ENCODE measurements at places on chromosomes 2 and 18. TPM values are rescaled to one million over a fixed set of nuclear protein-coding genes. Genes with fewer than 3 reads are reported as not detected.

Gene SF3B1
- total RNA-seq = 289 TPM

DNA sequence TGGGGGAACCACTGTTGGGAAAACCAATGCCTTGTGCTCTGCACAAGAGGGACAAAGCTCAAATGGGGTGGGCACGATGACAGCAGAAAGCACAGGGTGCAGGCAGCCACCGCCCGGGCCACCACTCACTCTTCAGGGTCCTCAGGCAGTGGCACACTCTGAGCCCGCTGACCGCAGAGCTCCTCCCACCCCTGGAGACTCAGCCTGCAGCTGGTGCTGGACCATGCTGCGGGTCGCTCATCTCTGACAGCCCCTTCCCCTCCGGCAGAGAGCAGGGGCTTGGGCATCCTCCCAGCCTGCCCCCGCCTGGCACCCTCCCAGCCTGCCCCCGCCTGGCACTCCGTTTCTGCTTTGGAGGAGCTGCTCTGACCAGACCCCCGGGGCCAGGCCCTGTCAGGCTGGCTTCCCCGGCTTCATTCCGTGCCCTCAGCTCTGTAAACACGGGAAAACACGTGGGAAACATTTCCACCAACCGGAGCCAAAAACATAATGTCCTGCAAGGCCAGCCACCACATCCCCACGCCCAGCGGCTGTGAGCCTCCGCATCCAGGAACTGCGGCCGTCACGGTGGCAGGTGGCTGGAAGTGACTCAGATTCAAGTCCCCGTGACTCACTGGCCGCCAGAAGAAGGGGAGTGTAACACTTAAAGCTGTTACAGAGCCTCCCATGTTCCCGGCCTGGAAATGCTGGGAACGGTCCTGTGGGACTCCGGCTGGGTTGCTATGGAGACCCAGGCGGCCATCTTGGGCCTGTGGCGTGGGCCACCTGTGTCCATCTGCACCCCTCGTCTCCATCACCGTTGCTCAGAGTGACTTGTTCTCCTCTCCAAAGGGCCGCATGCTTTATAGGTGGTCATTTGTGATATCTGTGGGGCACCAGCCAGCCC is 6.8 kb upstream of the SNED1 start:
- H3K4me1 ChIP-seq = no peaks in the 10 kb centered on the region
- no peak for DNase-seq
- H3K27ac ChIP-seq = no peak overlapping the region
- H3K36me3 ChIP-seq = no peaks in the 10 kb centered on the region

Gene EIF2AK2
- 30.8 TPM for total RNA-seq

- H3K4me1 ChIP-seq = no peaks in the 10 kb centered on the region
- no peak for DNase-seq
- no peaks in the 10 kb centered on the region for H3K27me3 ChIP-seq
- H3K27ac ChIP-seq = no peak overlapping the region
- H3K4me3 ChIP-seq = no peak overlapping the region
These were observed 95.5 kb upstream of the ATP8B1 start for GRCh38 chr18:57898506-57899124.

DNA sequence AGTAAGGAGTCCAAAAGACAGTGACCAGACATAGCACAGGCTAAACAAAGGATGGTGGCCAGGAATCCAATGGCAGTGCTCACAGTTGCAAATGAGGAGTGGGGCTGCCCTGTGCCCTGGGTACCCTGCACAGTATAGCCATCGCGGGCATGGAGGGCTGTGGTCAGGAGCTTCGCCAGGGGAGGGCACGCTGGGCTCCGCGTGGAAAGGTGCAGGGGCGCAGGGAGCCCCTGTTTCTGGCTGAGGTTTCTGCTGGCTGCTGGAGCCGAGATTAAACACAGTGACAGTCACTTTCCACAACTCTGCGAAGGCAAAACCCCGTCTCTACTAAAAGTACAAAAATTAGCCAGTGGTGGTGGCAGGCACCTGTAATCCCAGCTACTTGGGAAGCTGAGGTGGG is 194.7 kb downstream of the GALR1 start:
- no peaks in the 10 kb centered on the region for H3K36me3 ChIP-seq
- DNase-seq = no peak
- no peaks in the 10 kb centered on the region for H3K4me1 ChIP-seq
- peaks cover 2% of the 10 kb centered on the region for H3K27me3 ChIP-seq
- no peak overlapping the region for H3K27ac ChIP-seq
- H3K4me3 ChIP-seq = no peak overlapping the region

Gene PAX8
- 0.76 TPM for total RNA-seq

DNA sequence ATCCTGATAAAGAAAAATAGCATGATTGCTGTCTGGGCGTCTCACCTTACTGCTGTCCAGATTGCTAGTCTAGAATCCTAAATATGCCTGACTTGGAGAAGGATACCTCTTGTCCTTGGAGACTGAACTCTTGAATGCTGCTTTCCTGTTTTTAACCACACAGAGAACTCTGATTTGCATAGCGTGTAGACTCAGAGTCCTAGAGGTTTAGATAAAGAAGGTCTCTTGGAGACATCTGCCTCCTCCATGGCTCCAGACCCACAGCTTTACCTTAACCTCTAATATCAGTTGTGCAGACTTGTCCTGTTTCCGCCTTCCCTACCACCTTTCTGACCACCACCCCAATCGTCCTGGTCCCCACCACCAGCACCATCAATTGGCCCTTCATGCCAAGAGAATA is 292.6 kb upstream of the CYRIA start:
- H3K27me3 ChIP-seq = no peaks in the 10 kb centered on the region
- no peak for DNase-seq
- no peaks in the 10 kb centered on the region for H3K4me1 ChIP-seq
- no peaks in the 10 kb centered on the region for H3K36me3 ChIP-seq

- no peaks in the 10 kb centered on the region for H3K36me3 ChIP-seq
- no peak overlapping the region for H3K4me3 ChIP-seq
- no peak overlapping the region for H3K27ac ChIP-seq
- DNase-seq = peak; percentile 47
These were observed 90.5 kb downstream of the NDUFA10 start for GRCh38 chr2:239934571-239935171.

DNA sequence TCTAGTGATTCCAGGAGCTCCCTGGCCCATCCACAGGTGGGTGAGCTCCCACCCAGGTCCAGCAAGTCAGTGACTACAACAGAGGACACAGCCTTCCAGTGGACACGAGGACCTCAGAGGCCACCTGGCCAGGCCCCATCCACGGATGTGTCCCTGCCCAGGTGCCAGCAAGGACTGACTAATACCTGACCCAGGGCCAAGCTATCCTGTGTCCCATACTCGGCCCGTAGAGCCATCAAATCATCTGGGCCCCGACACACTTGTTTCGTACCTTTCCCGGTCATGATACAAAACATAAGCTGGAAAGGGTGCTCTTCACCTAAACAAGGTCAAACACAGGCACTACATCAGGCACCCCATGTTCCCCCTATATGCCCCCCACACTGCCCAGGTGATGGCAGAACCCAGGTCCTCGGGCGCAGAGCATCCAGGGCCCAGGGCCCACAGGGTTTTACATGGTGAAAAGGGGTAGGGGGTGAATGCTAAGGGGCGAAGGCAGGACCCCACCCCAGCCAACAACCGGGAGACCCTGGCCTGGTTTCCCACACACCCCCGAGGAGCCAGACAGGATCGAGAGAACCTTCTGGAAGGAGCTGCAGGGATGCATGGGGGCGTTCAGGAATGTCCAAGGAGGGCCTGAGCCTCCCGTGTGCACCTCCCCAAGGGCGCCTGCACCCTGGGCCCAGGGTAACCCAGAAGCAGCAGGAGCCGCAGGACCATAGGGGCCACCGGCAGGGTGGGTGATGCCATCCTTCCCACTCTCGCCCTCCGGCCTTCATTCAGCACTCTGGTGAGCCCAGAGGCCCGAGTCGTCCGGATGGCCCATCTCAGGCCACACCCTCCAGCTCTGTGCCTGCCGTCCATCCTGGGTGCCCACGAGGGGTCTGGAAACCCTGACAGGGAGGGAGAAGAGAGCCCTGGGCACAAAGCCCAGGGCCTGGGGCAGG is 94.3 kb downstream of the HDAC4 start:
- H3K4me1 ChIP-seq = peaks cover 29% of the 10 kb centered on the region
- no peak overlapping the region for H3K4me3 ChIP-seq
- no peak for DNase-seq
- no peaks in the 10 kb centered on the region for H3K27me3 ChIP-seq

Gene MEP1B
- total RNA-seq = not detected

Gene DPYSL5
- total RNA-seq = not detected

Gene PDE1A
- not detected for total RNA-seq

DNA sequence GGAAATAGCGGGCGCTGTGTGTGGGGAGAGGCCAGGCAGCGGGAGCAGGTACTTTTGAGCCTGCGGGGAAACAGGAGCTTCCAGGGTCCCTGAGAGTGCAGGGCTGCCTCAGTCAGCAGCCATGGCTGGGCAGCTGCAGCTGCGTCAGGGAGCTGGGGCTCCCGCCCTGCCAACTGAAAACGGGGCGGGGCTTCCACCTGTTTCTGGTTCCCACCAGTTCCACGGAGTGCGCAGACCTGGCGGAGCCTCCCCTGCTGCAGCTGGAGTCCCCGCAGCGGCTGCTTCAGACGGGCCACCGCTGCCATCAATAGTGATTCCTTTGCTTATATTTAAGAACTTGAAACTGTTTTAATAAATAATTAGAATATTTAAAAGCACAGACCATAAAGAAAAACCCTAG is 30.6 kb upstream of the RPRM start:
- H3K27me3 ChIP-seq = no peaks in the 10 kb centered on the region
- no peaks in the 10 kb centered on the region for H3K36me3 ChIP-seq
- DNase-seq = no peak
- H3K4me3 ChIP-seq = no peak overlapping the region
- no peak overlapping the region for H3K27ac ChIP-seq

DNA sequence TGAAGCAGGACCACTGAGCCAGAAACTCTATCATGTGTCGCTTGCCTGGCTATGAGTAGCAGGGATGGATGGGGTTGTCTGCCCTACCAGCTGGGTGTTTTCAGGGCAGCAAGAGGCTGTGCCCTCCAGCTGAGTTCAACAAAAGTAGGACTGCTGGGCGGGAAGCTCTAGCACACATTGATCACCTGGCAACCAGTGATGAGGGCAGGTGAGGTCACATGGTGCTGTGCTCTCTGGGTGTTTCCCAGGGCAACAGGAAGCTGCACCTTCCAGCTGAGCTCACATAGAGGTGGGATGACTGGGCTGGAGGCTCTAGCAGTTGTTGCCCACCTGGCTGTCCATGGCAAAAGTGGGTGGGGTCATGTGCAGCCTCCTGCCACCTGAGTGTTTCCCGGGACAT is 487.3 kb upstream of the VWC2L start:
- H3K27me3 ChIP-seq = no peaks in the 10 kb centered on the region
- H3K27ac ChIP-seq = no peak overlapping the region
- H3K4me3 ChIP-seq = no peak overlapping the region
- no peaks in the 10 kb centered on the region for H3K36me3 ChIP-seq

Gene SULT1C4
- total RNA-seq = not detected

DNA sequence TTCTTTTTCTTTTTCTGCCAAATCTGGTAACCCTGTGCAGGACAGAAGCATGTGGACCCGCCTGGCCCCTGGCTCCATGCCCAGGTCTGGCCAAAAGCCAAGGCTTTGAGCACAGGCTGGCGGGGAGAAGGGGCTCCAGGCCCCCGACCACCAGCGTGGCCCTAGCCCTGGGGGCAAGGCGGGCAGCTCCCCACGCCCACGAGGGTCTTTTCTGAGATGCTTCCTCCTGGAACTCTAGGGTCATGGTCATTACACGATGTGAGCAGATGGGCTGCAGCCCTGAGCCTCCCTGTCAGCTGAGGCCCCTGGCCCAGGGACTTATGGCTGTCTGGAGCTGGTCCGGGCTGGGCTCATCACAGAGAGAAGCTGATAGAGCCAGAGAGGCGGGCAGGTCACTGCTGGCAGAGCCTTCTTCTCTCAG is 5.7 kb upstream of the OTOS start:
- H3K4me1 ChIP-seq = peaks cover 2% of the 10 kb centered on the region
- H3K36me3 ChIP-seq = no peaks in the 10 kb centered on the region
- H3K27me3 ChIP-seq = no peaks in the 10 kb centered on the region
- no peak for DNase-seq

Gene CDH2
- 0.07 TPM for total RNA-seq

GRCh38 chr18:9925369-9925768 is 11.6 kb downstream of the VAPA start:
- DNase-seq = no peak
- H3K27me3 ChIP-seq = no peaks in the 10 kb centered on the region
- peaks cover 8% of the 10 kb centered on the region for H3K36me3 ChIP-seq
- peaks cover 46% of the 10 kb centered on the region for H3K4me1 ChIP-seq
- no peak overlapping the region for H3K4me3 ChIP-seq

- no peaks in the 10 kb centered on the region for H3K36me3 ChIP-seq
- H3K27me3 ChIP-seq = no peaks in the 10 kb centered on the region
- peaks cover 4% of the 10 kb centered on the region for H3K4me1 ChIP-seq
These were observed 277.4 kb downstream of the SETBP1 start for GRCh38 chr18:44958040-44958439.

- peaks cover 8% of the 10 kb centered on the region for H3K27me3 ChIP-seq
- DNase-seq = no peak
- no peak overlapping the region for H3K4me3 ChIP-seq
- H3K27ac ChIP-seq = no peak overlapping the region
These were observed 110.5 kb upstream of the ID2 start for GRCh38 chr2:8571301-8571791.

- H3K4me3 ChIP-seq = no peak overlapping the region
- H3K27me3 ChIP-seq = no peaks in the 10 kb centered on the region
- DNase-seq = no peak
- no peaks in the 10 kb centered on the region for H3K36me3 ChIP-seq
These were observed 29.9 kb downstream of the DYSF start for GRCh38 chr2:71483246-71483645.

- no peak for DNase-seq
- H3K4me1 ChIP-seq = peaks cover 59% of the 10 kb centered on the region
- peaks cover 87% of the 10 kb centered on the region for H3K36me3 ChIP-seq
- peak overlapping the region; percentile 86 for H3K27ac ChIP-seq
These were observed 22.7 kb downstream of the LBH start for GRCh38 chr2:30253873-30254684.

Gene RELCH
- total RNA-seq = 32.3 TPM

GRCh38 chr2:65153515-65153914 is 23.6 kb upstream of the RAB1A start:
- peaks cover 4% of the 10 kb centered on the region for H3K27me3 ChIP-seq
- peaks cover 2% of the 10 kb centered on the region for H3K4me1 ChIP-seq
- H3K27ac ChIP-seq = no peak overlapping the region
- DNase-seq = no peak

GRCh38 chr18:48514786-48515185 is 24.0 kb upstream of the CTIF start:
- no peaks in the 10 kb centered on the region for H3K36me3 ChIP-seq
- no peak overlapping the region for H3K4me3 ChIP-seq
- no peak for DNase-seq
- no peaks in the 10 kb centered on the region for H3K4me1 ChIP-seq
- H3K27me3 ChIP-seq = peaks cover 4% of the 10 kb centered on the region
- no peak overlapping the region for H3K27ac ChIP-seq

Gene DUSP2
- 260 TPM for total RNA-seq

Gene RNU2-63P
- total RNA-seq = 19.7 TPM

DNA sequence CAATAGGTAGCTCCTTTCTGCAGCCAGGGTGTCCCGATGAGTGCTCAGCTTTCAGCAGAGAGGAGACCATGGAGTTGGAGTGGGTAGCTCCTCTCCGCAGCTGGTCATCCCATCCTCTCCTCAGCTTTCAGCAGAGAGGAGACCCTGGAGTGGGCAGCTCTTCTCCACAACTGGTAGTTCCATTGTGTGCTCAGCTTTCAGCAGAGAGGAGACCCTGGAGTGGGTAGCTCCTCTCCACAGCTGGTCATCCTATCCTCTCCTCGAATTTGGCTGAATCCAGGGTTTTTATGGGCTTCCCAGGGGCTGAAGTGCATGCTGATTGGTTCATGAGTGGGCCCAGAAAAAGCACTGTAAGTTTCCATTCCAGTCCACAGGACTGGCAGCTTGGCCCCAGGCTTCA is 75.2 kb downstream of the NCOA1 start:
- no peak overlapping the region for H3K27ac ChIP-seq
- DNase-seq = no peak
- no peaks in the 10 kb centered on the region for H3K27me3 ChIP-seq
- H3K36me3 ChIP-seq = peaks cover 40% of the 10 kb centered on the region

Gene NYAP2
- not detected for total RNA-seq
